NCI-H1930 (cell line): ENCODE measurements at places on chromosomes 7 and 10.

GRCh38 chr7:38872202-38872601 lies 36.8 kb downstream of the VPS41 start:
- DNase-seq = no peak

DNA sequence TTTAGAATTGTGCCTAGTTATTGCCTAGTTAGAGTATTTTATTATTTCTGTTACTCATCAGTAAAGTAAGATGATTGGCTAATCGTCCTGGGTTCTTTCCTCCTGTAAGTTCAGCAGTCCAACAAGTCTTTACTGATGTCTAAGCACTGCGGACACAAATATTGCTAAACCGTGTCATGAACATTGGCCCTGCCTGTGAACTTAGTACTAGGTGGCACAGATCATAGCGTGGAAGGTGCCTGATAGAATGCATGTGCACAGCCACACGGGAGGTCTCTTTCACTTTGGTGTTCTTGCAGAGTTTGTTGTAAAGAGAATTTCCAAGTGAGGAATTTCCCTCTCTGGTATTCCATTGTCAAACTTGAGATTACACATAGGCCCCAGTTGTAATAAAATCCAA lies 38.0 kb downstream of the RBM33 start:
- DNase-seq = no peak

DNA sequence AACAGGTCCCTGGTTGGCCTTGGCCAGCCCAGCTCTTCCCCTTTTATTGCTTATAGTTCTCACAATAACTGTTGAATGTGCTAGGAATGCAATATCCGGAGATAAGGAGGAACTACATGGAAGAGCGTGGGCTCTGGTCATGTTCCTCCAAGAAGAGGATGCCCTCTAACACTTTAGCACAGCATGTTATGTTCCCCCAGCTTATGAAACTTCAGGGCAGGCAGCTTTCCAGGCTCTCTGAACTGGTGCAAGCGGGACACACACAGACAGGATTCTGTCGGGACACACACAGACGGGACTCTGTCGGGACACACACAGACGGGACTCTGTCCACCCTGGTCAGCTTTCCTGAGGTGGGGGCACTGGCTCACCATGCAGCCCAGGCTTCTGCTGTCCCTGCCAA lies 141.6 kb downstream of the PKD1L1 start:
- DNase-seq = no peak

- no peak for DNase-seq
Measured at GRCh38 chr7:65832281-65832680, 40.6 kb upstream of the VKORC1L1 start.
